ENCODE measurements at places on chromosomes 3 and 15.

GRCh38 chr3:186075489-186075888 lies 33.4 kb downstream of the ETV5 start:
- no peak for DNase-seq

DNA sequence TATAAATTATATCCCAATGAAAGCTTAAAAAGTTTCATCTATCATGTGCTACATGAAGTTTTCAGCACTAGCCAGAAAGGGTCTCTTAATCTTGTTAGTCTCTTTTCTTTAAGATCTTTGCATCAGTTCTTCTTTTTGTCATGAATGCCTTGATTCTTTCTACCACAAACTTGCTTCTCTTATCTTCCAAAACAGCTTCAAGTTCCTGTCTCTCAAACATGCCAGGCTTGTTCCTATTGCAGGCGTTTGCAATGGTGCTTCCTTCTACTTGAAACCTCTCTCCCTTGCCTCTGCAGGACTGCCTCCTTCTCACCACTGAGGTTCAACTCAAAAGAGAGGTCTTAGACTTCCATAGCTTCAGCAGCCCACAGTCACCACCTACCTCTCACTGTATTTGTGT lies 104.3 kb upstream of the FRMD4B start:
- DNase-seq, result no peak

GRCh38 chr3:110858549-110858948 lies 213.1 kb upstream of the NECTIN3 start:
- no peak for DNase-seq

GRCh38 chr3:97338375-97338774 lies 426.2 kb upstream of the ARL6 start:
- DNase-seq, result no peak

DNA sequence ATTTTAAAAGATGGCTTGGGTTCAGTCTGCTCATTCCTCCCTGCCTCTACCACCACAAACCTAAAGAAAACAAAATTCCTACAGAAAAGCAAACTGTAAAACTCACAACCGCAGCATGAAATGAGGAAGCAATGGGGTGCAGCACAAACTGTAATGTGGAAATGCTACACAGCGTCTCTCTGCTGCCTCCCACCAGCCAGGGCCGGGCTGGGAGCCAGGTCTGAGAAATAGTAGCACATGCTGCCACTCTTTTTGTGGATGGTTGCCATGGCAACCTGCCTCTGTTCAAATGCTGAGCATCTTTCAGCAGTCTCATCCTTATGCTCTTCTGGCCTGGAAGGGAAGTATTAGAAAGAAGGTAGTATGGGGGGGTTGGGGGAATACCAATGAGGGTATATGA lies 55.4 kb downstream of the EOMES start:
- peak; percentile 86 for DNase-seq

GRCh38 chr15:50685191-50685975 lies 1.2 kb downstream of the TRPM7 start:
- DNase-seq, result no peak

DNA sequence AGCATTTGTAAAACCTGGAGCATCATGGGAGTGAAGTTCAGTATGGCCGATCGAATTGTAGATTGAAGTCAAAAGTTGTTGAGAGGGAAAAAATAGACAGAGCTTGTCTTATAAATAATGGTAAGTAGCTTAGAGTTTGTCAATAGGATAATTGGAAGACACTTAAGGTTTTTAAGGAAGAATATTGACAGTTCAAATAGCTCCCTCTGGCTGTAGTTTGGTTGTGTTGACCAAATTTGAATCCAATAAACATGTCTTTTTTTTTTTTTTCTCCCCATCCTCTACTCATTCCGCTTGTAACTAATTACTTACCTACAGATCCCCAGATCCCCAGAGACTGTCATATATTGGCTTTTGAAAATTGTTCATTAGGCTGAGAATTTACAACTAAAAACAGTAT lies 677.0 kb downstream of the AGBL1 start:
- DNase-seq, result no peak

- DNase-seq, result no peak
These were observed 504.6 kb upstream of the NECTIN3 start for GRCh38 chr3:110567029-110567428.

GRCh38 chr3:96996009-96996408 lies 181.6 kb downstream of the EPHA6 start:
- DNase-seq, result no peak

GRCh38 chr3:66095295-66096001 lies 56.7 kb upstream of the MAGI1 start:
- peak; percentile 54 for DNase-seq

DNA sequence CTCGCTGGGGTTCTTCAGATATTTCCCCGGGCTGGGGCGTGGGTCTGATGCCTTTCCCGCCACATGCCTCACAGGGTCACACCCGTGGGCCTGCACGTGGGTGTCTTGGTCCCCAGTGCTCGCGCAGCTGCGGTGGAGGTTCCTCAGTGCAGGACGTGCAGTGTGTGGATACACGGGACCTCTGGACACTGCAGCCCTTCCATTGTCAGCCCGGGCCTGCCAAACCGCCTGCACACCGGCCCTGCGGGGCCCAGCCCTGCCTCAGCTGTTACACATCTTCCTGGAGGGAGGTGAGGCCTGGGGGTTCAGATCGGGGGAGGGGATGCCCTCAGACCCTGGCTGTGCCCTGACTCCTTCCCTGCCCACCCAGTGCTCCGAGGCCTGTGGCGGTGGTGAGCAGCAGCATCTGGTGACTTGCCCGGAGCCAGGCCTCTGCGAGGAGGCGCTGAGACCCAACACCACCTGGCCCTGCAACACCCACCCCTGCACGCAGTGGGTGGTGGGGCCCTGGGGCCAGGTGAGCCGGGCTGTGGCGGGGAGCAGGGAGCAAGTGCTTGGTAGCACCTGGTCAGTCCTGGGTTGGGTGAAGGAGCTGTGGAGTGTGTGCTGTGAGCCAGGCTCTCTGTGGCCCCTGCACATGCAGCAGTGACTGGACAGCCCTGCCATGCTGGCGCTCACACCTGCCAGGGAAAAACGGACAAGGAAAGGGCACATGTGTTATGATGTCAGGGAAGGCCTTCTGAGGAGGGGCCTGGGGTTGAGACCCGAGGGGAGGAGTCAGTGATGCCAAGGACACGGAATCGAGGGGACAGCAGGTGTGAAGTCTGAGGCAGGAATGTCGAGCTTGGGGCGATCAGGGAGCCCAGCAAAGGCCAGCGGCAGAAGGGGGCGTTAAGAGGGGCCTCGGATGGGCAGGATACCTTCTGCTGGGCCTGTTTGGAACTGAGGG lies 88.9 kb downstream of the TBC1D2B start:
- DNase-seq, result no peak

GRCh38 chr3:141275511-141275910 lies 43.9 kb downstream of the PXYLP1 start:
- no peak for DNase-seq

DNA sequence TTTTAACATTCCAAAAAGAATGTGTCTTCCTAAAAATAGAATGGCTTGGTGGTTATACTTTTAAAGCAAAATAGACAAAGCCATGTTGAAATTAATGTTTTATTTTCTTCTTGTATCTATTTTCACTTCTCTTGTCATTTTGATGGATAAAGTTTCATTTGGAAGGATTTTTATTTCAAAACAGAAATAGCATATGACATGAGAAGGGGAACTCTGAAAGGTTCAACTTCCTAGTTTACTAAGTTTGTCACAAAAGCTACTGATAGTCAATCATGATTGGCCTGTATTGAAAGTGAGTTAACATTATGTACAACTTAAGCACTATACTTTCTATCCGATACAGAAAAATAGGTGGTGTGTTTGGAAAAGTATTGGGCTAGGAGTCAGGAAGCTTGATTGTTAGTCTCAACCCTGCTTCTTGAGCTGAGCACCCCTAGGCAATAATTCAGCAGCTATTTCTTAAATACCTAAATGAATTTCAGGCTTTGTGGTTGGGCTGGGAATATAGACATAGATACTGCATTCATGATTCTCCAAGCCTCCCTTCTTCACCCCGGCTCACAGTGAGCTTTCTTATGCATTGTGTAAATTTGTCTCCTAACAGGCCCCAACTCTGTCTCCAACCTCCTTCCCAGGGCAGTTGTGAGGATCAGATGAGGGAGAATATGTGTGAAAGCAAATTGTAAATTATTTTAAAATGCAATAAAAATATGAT lies 46.9 kb upstream of the CSPG4 start:
- no peak for DNase-seq

DNA sequence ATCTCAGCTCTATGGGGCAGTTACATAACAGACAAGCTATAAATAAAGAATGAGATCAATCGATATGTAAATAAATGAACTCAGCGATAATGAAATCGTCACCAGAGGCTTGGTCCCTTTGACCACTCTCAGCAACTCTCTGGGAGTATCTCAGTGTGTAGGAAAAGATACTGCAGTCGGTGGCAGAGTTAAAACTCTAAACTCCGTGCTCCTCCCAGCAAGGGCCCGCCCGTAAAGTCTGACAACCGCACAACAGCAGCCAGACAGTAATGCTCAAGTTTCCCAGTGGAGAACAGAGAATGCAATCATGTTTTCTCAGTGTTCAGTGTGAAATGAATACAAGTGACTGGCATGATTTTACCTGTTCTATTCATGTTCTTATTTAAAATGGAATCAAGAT lies 28.3 kb upstream of the IGF1R start:
- DNase-seq, result no peak

DNA sequence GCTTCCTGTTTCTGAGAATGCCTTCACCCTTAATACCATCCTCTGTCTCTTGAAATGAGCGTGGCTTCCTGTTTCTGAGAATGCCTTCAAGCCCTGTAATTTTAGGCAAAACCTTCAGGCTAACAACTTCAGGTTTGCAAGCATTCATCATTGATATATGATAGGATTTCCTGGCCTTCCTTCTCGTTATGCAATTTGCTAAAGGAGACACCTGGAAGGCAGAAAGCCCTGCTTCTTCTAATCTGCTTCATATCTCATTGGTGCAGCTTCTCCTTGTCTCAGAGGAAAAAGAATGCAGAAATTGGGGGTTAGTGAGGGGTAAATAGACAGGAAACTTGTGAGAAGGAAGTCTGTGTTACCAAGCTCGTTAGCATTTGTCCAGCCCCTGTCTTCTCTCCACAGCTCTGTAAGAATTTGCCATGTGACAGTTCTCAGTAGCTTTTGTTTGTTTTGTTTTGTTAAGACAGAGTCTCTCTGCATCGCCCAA lies 7.3 kb downstream of the ARL6IP5 start:
- DNase-seq, result no peak

- DNase-seq, result no peak
These were observed 94.3 kb upstream of the AADACL2 start for GRCh38 chr3:151639418-151639740.

DNA sequence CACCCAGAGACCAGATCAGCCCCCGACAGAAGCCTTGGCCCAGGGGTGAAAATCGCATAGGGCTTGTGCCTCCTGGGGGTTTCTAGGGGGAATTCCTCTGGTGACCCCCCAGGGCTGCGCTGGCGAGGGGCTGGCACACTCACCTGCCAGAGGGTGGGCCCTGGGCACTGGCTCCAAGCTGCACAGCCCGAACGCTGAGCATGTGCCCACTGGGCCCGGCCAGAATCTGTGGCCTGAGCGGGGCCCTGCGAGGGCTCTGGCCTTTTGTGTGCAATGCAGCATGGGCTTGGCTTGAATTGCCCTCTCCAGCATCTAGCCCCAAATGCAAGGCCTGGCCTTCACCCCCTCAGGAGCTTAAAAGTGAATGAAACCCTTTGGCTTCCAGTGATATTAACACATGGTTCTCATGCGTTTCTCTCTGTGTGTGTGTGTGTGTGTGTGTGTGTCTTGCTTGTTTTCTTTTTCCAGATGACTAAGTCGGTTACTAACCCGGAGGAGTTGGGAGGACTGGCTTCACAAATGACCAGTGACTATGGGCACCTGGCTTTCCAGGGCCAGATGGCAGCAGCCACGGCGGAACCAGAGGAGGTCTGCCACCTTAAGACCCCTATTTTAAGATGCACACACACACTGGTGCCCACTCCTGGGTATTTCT lies 259.1 kb upstream of the TPM1 start:
- DNase-seq, result peak; percentile 74

DNA sequence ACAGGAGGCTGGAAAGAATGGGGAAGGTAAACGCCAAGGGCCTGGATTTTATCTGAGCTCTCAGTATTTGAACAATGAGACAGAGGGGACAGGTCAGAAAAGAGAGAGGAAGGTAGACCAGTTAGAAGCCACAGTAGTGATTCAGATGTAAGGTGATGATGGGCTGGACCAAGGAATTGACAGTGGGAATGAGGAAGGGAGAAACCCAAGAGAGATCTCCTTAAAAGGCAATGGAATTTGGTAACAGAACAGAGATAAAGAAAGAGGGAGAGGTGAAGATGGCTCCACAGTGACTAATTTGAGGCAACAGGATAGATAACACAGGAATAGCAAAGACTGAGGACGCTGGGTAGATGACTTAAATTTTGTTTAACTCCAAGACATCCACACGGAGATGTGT lies 11.4 kb upstream of the HEG1 start:
- DNase-seq, result no peak

DNA sequence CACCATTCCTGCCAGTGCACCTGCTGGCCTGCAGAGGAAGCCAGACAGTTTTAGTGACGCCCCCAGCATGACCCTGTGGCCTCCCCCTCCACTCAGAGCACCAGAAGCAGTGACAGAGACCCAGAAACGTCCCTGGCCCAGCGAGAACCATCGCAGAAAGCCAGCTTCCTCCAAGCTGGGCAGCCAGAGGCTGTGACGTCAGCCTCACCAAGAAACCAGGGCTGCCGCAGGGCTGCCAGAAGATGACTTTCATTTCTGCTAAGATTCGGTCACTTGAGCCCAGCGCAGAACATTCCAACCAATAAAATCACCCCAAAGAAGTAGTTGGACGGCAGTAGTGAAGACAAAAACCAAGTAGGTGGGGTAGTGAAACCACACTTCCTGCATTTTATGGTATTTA lies 29.6 kb upstream of the RPL32 start:
- peak; percentile 79 for DNase-seq

GRCh38 chr15:69893863-69894262 lies 203.9 kb downstream of the TLE3 start:
- peak; percentile 71 for DNase-seq

- DNase-seq, result peak; percentile 16
These were observed 31.1 kb downstream of the DNAJC13 start for GRCh38 chr3:132448216-132448961.

DNA sequence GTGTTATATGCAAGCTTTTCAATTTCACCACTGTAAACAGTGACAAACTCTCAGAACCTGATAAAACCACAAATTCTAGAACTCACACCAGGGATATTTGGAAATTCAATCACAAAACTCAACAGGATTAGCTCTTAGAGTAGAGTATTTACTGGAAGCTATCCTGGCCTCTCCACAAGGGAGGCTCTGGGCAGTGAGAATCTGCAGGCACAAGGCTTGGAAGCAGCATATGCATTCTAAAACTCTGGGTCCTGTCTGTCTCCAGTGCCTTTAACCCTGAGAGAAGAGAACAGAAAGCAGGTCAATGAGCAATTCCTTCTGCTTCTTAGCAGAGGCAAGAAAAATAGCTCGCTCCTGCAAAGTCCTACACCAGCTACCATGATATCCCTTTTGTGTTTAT lies 23.4 kb downstream of the PLSCR4 start:
- DNase-seq, result no peak

- no peak for DNase-seq
These were observed 65.4 kb downstream of the LIPC start for GRCh38 chr15:58497046-58497785.

- DNase-seq, result peak; percentile 89
These were observed 237.8 kb upstream of the UBE2E1 start for GRCh38 chr3:23567917-23568316.

Measured in stromal cell of bone marrow (primary cell).